Right renal pelvis (tissue), 4 donors: ENCODE measurements at places on chromosomes 4 and X. TPM values are rescaled to one million over a fixed set of nuclear protein-coding genes. Genes with fewer than 3 reads are reported as not detected.

GABRB1 gene
- polyA plus RNA-seq, result 0.51 TPM

XG gene
- 0.56 TPM for polyA plus RNA-seq

ENAM gene
- polyA plus RNA-seq, result 5.6 TPM

UGT2A3 gene
- polyA plus RNA-seq, result 110 TPM

GASK1B gene
- 43.4 TPM for polyA plus RNA-seq

GAGE12E gene
- not detected for polyA plus RNA-seq

IQCM gene
- not detected for polyA plus RNA-seq

LPAR4 gene
- 13.3 TPM for polyA plus RNA-seq

CXCL1 gene
- 0.86 TPM for polyA plus RNA-seq

HPGDS gene
- 4.5 TPM for polyA plus RNA-seq

SHOX gene
- 0.08 TPM for polyA plus RNA-seq

KANTR gene
- polyA plus RNA-seq, result 11.9 TPM

CT45A2 gene
- polyA plus RNA-seq, result not detected

RNF128 gene
- polyA plus RNA-seq, result 17.7 TPM

EDNRA gene
- polyA plus RNA-seq, result 72.9 TPM

CISD2 gene
- 56.3 TPM for polyA plus RNA-seq

CENPE gene
- 13.2 TPM for polyA plus RNA-seq

PRRG1 gene
- 26.0 TPM for polyA plus RNA-seq

CCKAR gene
- not detected for polyA plus RNA-seq

FOXR2 gene
- polyA plus RNA-seq, result not detected

NUDT6 gene
- 18.1 TPM for polyA plus RNA-seq

MAOB gene
- polyA plus RNA-seq, result 56.4 TPM

SCML2 gene
- polyA plus RNA-seq, result 10.6 TPM

CT47A1 gene
- polyA plus RNA-seq, result not detected
